T-helper 22 cell (primary cell): ENCODE measurements at places on chromosomes 16 and 17.

DNA sequence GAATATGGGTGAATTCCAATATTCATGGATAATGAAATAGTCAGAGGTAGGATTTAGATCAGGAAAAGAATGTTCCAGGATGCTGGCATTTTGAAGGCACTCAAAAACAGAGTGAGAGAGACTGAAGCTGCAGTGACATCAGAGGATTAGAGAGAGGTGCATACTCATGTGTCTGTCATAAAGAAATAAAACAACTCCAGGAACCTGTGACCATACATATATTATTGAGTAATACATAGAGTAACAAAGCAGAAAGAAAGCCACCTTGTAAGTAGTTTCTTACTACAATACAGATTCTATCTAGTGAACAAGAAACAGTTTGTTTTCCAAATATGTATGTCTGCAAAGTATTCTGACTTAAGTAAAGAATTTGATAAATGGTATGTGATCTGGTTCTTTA, 62.3 kb upstream of the PHOSPHO1 start:
- no peak for DNase-seq

- no peak for DNase-seq
Measured at GRCh38 chr16:89131783-89132182, 38.1 kb downstream of the ACSF3 start.

GRCh38 chr16:3012828-3013420, at the start of gene CLDN9:
CLDN9 (plus strand) TSS chr16:3012923; CDS start chr16:3013363, 440 bp downstream.
- no peak for DNase-seq

GRCh38 chr16:87464691-87465300, 28.0 kb downstream of the ZCCHC14 start:
- DNase-seq: no peak

- DNase-seq: no peak
Measured at GRCh38 chr16:12837756-12838155, 34.1 kb upstream of the CPPED1 start.
